Testis (tissue), 5 donors: ENCODE measurements at places on chromosomes 3 and 15. TPM values are rescaled to one million over a fixed set of nuclear protein-coding genes. Genes with fewer than 3 reads are reported as not detected.

The KNL1 gene
- total RNA-seq: 50.9 TPM

The NPAP1 gene
- total RNA-seq: 14.6 TPM

The CX3CR1 gene
- total RNA-seq: 2.0 TPM

The CD200 gene
- 3.4 TPM for total RNA-seq

The SEC11A gene
- total RNA-seq: 67.7 TPM

The GPR27 gene
- total RNA-seq: 30.4 TPM

The PRRT3 gene
- 6.6 TPM for total RNA-seq

The FBXL2 gene
- total RNA-seq: 38.3 TPM

The MEX3B gene
- 109 TPM for total RNA-seq

The ARMC8 gene
- total RNA-seq: 53.4 TPM

DNA sequence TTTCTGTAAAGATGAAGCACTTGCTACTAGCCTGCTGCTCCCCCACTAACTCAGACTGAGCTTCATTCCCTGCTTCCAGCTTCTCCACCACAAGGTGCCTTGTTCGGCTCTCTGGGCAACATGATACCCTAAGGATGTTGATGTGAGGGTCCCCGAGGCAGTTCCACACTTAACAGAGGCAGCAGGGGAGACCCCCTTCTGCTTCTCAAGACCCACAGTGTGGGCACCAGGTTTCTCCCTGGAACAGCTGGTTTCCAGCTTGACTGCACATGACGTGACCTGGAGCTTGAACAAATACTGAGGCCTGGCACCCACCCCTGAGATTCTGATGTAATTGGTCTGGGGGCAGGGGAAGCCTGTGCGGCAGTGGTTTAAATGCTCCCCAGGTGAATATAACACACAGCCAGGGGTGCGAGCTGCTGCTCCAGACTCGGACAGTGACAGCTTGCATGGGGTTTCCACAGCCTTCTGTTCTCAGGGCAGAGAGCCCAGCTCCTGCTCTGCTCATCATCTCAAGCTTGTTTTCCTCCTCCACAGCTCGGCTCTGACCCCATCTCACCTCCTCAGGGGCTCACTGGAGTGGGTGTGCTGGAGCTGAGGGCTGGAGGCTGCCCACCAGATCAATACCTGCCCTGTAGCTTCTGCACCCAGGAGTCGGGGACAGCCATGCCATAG, 95.0 kb upstream of the HACD2 start:
- H3K27me3 ChIP-seq: no peaks in the 10 kb centered on the region
- no peaks in the 10 kb centered on the region for H3K36me3 ChIP-seq
- no peak overlapping the region for H3K27ac ChIP-seq
- H3K4me3 ChIP-seq: no peak overlapping the region
- H3K4me1 ChIP-seq: peaks cover 21% of the 10 kb centered on the region
- no peak for DNase-seq

GRCh38 chr3:83122774-83123350, 1361.4 kb upstream of the GBE1 start:
- H3K27me3 ChIP-seq: no peaks in the 10 kb centered on the region
- H3K27ac ChIP-seq: no peak overlapping the region
- H3K4me3 ChIP-seq: no peak overlapping the region
- no peaks in the 10 kb centered on the region for H3K4me1 ChIP-seq

DNA sequence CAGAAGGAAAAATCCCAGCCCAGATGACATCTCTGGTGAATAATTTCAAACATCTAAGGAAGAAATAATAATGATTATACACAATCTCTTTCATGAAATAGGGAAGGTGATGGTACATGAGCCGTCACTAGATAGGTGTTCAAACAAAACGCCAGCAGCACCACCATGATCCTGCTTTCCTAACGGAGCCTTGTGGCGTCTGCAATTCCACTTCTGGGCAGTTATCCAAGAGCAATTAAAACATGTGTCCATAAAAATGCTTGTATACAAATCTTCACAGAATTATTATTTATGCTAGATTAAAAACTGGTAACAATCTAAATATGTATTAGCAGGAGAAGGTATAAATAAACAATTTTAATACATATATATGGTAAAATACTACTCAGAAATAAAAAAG, 33.7 kb downstream of the RTP4 start:
- no peak overlapping the region for H3K4me3 ChIP-seq
- H3K4me1 ChIP-seq: no peaks in the 10 kb centered on the region

- H3K4me3 ChIP-seq: no peak overlapping the region
- no peaks in the 10 kb centered on the region for H3K36me3 ChIP-seq
- no peak for DNase-seq
- H3K27me3 ChIP-seq: no peaks in the 10 kb centered on the region
- peaks cover 26% of the 10 kb centered on the region for H3K4me1 ChIP-seq
Observed at GRCh38 chr3:177194299-177194698, 3.0 kb downstream of the TBL1XR1 start.

- H3K27me3 ChIP-seq: no peaks in the 10 kb centered on the region
- no peak overlapping the region for H3K4me3 ChIP-seq
- H3K27ac ChIP-seq: no peak overlapping the region
Observed at GRCh38 chr15:100661156-100661555, 58.8 kb downstream of the ASB7 start.

DNA sequence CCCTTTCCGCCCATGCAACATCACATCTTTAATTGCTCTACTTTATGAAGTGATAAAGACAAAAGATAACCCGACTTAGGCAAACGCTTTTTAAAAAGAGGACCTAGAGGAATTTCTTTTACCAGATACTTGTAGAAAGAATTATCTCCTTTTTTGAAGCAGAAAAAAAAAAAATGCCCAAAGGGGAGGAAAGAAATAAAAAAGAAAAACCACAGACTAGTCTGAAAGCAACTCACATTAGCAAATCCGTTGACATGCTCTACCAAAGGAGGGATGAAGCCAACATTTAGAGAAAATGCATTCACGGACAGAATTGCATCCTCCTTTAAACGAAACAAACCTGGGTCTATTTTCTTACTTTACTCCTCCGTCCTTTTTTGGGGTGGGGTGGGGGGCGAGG, 213.6 kb downstream of the MEIS2 start:
- peak overlapping the region; percentile 0 for H3K4me3 ChIP-seq
- DNase-seq: no peak
- no peaks in the 10 kb centered on the region for H3K4me1 ChIP-seq

DNA sequence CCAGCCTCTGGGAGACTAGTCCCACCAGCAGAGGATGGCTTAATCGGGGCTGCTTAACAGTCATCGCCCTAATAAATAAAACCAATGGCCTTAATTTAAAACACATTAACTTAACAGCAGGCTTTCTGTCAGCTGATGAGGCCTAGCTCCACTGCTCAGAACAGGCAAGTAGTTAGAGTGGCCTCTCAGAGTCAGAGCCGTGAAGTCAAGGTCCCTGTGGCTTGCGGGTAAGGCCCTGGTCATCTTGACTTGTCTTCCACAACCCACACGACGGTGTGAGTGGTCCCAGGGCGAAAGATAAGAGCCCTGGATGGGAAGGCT, 11.8 kb downstream of the XXYLT1 start:
- H3K4me3 ChIP-seq: peak overlapping the region; percentile 71
- H3K36me3 ChIP-seq: no peaks in the 10 kb centered on the region
- H3K27ac ChIP-seq: peak overlapping the region; percentile 78
- H3K4me1 ChIP-seq: peaks cover 12% of the 10 kb centered on the region
- no peak for DNase-seq
- no peaks in the 10 kb centered on the region for H3K27me3 ChIP-seq

DNA sequence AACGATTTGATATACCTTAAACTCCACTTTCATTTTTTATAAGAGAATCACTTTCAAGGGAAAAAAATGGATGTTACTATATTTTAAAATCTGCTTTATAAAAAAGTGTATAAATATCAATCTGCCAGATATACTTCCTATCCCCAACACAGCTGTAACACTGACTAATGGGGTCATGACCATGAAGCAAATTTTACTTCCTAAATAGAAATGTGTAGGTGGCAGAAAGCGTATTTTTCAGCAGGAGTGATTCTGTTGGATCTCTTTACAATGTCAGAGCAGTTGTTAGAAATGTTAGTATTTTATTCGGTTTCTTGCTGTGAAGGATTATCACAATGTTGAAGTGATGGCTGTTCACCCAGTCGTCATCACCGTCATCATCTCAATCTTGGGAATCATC, 5.5 kb upstream of the C15orf40 start:
- H3K27me3 ChIP-seq: no peaks in the 10 kb centered on the region
- no peak for DNase-seq
- no peaks in the 10 kb centered on the region for H3K36me3 ChIP-seq
- H3K27ac ChIP-seq: no peak overlapping the region

DNA sequence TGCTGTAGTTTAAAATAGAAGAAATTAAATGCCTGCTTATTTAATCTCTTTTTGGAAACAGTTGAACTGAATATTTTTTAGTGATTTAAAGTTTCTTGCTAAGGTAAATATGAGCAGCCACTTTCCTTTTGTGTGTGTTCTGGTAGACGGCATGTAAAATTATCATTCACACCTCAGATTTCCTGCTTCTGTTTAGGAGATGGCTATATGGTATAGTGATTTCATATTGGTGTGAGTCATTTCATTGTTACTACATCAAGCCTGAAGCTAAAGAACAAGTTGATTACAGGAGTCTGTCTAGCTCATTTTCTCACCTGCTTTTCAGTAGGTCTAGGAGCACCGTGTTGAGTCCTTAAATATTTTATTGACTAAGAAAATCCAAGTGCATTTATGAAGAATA, 2.2 kb downstream of the LRCH3 start:
- DNase-seq: no peak
- no peaks in the 10 kb centered on the region for H3K36me3 ChIP-seq
- H3K4me1 ChIP-seq: no peaks in the 10 kb centered on the region
- H3K27ac ChIP-seq: no peak overlapping the region
- no peaks in the 10 kb centered on the region for H3K27me3 ChIP-seq

DNA sequence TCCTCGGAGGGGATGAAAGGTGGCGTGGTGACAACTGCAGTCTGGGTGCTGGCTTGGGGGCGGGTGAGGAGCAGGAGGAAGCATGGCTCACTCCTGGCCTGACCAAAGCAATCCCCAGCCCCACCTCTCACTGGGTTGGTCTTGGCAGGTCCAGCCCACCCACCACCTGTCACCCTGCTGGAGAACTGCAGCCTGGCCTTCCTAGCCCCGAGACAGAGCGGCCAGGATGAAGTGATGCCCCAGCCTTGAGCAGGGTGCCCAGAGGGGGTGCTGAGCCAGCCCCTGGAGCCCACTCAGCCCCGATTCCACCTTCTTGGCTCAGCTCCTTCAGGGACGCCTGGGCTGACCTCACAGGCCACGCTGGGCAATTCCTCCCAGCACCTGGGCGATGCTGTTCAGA, 89.9 kb downstream of the IQSEC1 start:
- no peak overlapping the region for H3K4me3 ChIP-seq
- H3K36me3 ChIP-seq: no peaks in the 10 kb centered on the region
- peaks cover 3% of the 10 kb centered on the region for H3K4me1 ChIP-seq
- DNase-seq: no peak

GRCh38 chr3:43757666-43758321, 67.1 kb downstream of the ABHD5 start:
- no peak overlapping the region for H3K27ac ChIP-seq
- no peaks in the 10 kb centered on the region for H3K4me1 ChIP-seq
- no peaks in the 10 kb centered on the region for H3K27me3 ChIP-seq
- no peaks in the 10 kb centered on the region for H3K36me3 ChIP-seq
- no peak for DNase-seq

DNA sequence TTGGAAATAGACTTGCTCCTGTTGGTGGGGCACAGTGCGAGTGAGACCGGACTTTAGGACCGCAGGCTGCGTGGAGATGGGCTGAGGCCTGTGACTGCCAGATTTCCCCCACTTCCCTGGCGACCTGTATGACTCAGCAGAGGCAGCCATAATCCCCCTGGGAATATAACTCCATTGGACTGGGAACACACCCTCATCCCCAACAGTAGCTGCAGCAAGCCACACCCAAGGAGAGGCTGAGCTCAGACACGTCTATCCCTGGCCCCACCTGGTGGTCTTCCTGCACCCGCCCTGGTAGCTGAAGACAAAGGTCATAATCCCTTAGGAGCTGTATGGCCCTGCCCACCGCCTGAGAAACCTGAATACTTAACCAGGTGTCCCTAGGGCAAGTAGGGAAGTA, 42.6 kb downstream of the DZIP1L start:
- DNase-seq: no peak
- no peaks in the 10 kb centered on the region for H3K4me1 ChIP-seq
- H3K4me3 ChIP-seq: no peak overlapping the region
- H3K36me3 ChIP-seq: no peaks in the 10 kb centered on the region
- no peak overlapping the region for H3K27ac ChIP-seq

- no peaks in the 10 kb centered on the region for H3K27me3 ChIP-seq
- H3K27ac ChIP-seq: no peak overlapping the region
- H3K36me3 ChIP-seq: no peaks in the 10 kb centered on the region
- H3K4me1 ChIP-seq: no peaks in the 10 kb centered on the region
Observed at GRCh38 chr3:71397046-71397445, 186.5 kb downstream of the FOXP1 start.

DNA sequence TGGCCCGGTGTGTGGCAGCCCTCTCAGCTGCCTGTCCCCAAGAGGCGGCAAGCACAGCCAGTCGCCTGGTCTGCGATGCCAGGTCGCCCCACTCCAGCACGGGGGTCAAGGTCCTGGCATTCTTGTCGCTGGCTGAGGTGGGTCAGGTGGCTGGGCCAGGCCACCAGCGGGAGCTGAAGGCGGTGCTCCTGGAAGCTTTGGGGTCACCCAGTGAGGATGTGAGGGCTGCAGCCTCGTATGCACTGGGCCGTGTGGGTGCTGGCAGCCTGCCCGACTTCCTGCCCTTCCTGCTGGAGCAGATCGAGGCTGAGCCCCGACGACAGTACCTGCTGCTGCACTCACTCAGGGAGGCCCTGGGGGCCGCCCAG, 20.8 kb downstream of the CAND2 start:
- no peak for DNase-seq
- H3K4me1 ChIP-seq: no peaks in the 10 kb centered on the region
- H3K36me3 ChIP-seq: no peaks in the 10 kb centered on the region

- no peak overlapping the region for H3K4me3 ChIP-seq
Observed at GRCh38 chr3:140553591-140553990, 124.3 kb upstream of the TRIM42 start.

DNA sequence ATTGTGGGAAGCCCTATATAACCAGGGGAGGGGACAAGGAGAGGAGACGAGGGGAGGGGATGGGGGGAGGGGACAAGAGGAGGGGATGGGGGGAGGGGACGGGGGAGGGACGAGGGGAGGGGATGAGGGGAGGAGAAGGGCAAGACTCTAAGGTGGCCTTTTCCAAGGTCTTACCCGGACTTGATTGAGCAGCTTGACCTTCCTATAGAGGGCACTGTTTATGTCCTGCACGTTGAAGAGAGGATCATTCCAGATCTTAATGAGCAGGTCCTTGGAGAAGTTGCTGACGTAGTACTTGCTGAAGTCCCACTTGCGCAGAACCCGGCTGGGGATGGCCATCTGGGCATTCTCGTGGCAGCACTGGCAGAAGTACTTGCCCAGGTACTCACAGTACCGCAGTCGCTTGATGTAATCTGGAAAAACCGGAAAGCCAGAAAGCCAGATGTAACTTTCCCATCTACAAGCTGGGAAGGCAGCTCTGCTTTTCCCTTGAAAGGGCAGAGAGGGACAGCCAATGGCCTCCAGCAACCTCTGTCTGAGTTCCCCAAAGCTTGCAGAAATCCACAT, 55.7 kb downstream of the RUBCN start:
- no peaks in the 10 kb centered on the region for H3K36me3 ChIP-seq
- H3K27me3 ChIP-seq: no peaks in the 10 kb centered on the region
- DNase-seq: no peak
- no peaks in the 10 kb centered on the region for H3K4me1 ChIP-seq

- H3K4me3 ChIP-seq: no peak overlapping the region
- H3K36me3 ChIP-seq: no peaks in the 10 kb centered on the region
- peak; percentile 77 for DNase-seq
- peak overlapping the region; percentile 48 for H3K27ac ChIP-seq
- H3K4me1 ChIP-seq: peaks cover 28% of the 10 kb centered on the region
Observed at GRCh38 chr3:49805367-49805782, 2.3 kb downstream of the INKA1 start.
